ENCODE measurements at places on chromosomes 1 and 21.

DNA sequence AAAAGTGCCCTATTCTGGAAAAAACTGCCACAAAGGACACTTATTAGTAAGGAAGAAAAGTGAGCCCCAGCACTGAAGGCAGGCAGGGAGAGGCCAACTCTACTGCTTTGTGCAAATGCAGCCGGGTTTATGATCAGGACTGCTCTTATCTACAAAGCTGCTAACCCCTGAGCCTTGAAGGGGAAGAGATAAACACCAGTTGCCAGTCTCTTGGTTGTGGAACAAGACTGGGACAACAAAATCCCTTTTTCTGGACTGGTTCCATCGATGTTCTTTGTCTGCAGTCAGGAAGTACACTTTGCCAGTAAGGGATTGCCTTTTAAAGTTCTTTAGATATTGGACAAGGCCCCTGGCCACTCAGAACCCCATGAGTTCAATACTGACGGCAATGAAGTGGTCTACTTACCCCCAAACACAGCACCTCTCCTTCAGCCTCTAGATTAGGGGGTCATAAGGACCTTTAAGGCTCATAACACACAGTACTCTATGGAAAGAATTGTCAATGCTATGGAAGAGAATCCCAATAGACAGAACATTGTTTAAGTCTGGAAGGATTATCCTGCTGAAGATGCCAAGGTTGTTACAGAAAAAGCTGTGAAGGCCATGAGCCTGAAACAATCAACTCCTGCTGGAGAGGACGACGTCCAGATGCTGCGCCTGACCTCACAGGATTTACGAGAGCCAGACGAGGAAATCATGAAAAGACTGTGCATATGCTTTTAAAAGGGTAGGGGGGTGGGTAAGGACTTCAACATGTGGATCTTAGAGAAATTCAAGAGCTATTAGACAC is 43.6 kb downstream of the GNB1 start:
- no peak for DNase-seq

DNA sequence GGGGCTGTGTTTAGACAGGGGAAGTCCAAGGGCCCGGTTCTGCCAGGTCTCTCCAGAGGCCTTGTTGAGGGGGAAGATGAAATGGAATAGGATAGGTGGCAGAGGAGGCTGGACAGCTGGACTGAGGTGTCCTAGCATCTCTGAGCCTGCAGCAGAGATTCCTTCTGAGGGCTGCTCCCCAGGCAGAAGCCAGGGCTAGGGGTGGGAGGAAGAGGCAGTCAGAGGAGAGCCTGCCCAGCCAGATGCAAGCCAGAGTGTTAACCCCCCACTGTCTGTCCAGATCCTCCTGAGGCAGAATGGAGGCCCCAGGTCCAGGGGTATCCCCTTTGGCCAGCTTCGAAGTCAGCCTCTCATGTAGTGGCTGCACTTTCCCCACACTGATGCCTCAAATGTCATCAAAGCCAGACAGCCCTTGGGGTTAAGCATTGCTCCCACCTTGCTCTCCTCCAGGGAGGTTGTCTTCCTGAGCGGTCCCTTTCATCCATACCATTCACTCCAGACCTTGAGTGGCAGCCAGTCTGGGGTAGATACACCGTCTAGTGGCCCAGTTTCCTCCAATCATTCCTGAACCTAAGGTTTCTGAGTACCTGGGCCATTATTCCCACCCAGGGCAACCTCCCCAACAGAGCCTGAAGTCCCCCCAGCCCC is 1.7 kb downstream of the CSF1 start:
- no peak for DNase-seq

DNA sequence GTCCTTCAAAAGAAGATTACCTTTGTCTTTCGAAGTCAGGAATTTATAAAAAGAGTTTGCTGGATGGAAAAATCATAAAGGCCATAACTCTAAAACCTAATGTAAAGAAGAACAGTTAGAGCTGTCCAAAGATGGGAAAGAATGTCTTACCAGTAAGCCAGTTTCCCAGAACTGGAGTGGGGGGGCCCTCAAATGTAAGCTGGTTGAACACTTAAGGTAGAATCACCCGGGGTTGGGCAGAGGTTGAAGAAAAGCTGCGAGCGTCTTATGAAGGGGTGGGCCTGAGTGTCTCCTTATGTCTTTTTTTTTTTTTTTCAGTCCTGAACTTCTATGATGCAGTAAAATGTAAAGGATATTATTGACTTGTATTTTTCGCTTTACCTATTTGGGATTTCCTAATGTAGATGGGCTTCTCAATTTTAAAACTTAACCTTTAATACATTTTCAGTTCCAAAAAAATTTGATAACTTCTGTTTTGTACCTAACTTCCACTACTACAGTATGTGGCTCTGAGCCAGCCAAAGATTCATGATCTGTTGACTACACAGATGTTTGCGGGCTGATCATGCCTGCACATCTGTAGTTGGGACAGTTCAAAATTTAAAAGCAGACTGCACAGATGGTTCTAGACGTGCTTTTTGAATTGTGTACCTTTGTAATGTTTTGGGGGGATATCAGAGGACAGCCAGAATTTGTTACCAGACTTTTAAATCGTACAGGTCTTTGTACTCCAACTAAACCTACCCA is 43.6 kb downstream of the NFYC start:
- no peak for DNase-seq

GRCh38 chr1:225861834-225862580 is 20.2 kb downstream of the TMEM63A start:
- no peak for DNase-seq

GRCh38 chr1:68015369-68015768 is 35.1 kb downstream of the DIRAS3 start:
- DNase-seq, result no peak

DNA sequence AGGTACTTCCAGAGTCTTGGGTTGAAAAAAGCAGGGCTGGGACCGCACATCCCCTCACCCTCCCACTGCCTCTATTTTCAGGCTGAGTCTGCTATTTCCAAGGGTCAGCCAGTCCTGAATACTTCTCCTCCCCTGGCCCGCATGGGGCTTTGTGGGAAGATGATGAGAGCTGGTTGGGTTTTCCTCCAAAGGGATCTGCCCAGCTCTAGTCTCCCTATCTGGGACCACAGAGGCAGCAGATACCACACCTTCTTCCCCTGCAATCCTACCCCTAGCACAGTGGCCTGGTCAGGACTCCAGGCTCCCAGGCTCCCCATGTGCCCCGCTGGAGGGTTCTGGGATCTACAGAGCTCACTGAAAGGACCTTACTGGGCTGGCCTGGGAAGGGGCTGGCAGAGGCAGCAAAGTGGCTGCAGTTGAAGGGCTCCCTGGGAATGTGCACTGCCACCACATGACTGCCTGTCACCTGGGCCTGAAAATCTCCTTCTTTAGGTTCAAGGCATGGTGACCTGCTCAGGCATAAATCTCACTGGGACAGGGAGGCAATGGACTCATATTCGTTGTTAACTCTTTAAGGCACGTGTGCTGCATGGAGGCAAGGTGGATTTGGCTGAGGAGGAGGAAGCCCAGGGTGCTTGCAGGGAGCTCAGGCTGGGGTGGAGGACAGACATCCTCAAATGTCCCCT is 13.1 kb downstream of the CACNA1S start:
- DNase-seq, result no peak

DNA sequence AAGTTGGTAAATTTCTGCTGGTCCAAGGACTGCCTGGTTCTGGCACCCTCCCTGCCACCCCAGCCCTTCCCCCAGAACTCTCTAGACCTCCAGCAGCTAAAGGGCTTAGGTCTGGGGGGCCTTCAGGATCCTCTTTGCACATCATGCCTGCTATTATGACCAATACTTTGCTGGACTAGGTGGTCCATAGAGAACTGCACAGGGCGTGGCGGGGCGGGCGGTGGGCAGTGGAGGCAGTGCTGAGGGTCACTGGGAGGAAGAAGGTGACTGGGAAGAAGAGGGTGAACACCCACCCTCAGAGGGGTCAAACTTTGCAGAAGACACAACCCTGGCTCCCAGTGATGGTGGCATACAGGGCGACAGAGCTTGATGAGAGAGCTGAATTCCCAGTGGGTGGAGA is 18.2 kb downstream of the CDK18 start:
- DNase-seq, result no peak

- DNase-seq, result peak; percentile 90
Measured at GRCh38 chr1:66335859-66336640, 197.9 kb upstream of the SGIP1 start.

GRCh38 chr1:117150316-117150715 is 28.8 kb upstream of the TRIM45 start:
- no peak for DNase-seq

DNA sequence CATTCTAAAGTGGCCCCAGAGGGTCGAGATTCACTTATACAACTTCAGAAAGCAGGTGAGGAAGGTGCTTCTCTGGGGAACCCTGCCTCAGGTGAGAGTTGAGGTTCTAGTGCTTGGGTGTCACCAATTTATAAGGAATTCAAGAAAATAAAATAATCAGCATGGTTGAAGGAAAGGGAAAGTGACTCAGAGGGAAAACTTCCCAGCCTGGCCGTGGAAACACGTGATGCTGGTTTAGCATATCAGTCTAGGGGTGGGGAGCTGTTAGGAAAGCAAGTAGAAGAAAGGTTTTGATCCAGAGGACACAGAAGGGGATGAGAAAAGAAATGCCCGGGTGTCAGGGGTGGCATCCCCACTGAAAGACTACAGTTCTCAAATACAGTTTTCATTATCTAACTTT is 37.7 kb upstream of the TMEM125 start:
- no peak for DNase-seq

DNA sequence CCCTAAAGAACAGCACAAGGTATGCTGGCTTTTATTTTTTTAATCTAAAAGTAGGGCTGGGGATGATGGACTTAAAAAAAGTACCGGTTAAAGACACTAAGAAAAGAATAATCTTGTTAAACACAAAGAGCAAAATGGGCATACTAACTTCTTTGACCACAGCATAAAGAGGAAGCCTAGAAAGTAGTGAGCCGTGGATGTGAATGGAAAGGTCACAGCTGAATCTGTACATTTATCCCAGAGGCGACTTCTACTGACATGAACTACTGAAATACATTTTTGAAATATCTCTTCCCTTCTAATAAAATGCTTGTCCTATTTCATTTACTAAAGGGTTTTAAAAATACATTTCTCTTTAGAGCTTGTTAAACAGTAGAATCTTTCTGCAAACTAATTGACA is 140.7 kb downstream of the SLC45A1 start:
- no peak for DNase-seq

GRCh38 chr1:243428617-243429342 is 172.9 kb downstream of the SDCCAG8 start:
- no peak for DNase-seq

Data from activated CD4-positive, alpha-beta T cell treated with anti-CD3 and anti-CD28 coated beads, Interleukin-10, Interleukin-2, amounts not matched to agents 100 ng/mL and 50 ng/mL, durations not matched to agents 16 hours and 8 hours (primary cell).